ENCODE measurements at places on chromosomes 4 and X. TPM values are rescaled to one million over a fixed set of nuclear protein-coding genes. Genes with fewer than 3 reads are reported as not detected.

- H3K27me3 ChIP-seq, result no peaks in the 10 kb centered on the region
- H3K4me1 ChIP-seq, result no peaks in the 10 kb centered on the region
- H3K36me3 ChIP-seq, result no peaks in the 10 kb centered on the region
- no peak overlapping the region for H3K27ac ChIP-seq
- peak; percentile 42 for DNase-seq
- no peak overlapping the region for H3K4me3 ChIP-seq
Observed at GRCh38 chr4:158282252-158282651, 72.0 kb downstream of the TMEM144 start.

GRCh38 chrX:115539841-115540240, 21.1 kb upstream of the PLS3 start:
- no peaks in the 10 kb centered on the region for H3K27me3 ChIP-seq
- H3K4me1 ChIP-seq, result peaks cover 9% of the 10 kb centered on the region
- H3K27ac ChIP-seq, result no peak overlapping the region
- no peaks in the 10 kb centered on the region for H3K36me3 ChIP-seq
- H3K4me3 ChIP-seq, result no peak overlapping the region
- DNase-seq, result no peak

DNA sequence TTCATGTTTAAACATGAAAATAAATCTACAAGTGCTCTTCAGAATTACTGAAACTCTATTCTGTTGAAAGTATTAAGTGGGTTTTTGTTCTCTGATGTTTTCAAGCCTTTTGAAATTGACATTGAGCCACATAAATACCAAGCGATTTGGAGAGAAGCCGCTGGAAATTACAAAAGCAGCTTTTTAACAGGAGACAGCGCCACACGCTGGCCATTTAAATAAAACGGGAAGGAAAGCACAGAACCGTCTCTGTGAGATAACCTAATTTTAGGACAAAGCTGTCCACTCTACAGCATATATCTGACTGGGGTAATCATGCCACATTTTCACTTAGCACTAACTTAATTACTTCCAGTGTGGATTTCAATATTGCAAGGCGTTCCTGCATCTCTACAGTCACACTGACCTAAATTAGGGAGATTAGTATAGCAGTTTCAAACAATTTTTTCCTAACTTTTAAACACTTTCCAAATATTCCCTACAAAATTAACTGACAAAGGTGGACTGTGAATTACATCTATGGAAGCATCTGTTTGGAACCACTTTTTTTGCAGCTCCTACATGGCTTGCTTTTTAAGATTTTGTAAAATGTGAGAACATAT, 6.8 kb upstream of the ANOS1 start:
- no peak overlapping the region for H3K27ac ChIP-seq
- H3K4me3 ChIP-seq, result no peak overlapping the region
- no peaks in the 10 kb centered on the region for H3K27me3 ChIP-seq
- peak; percentile 74 for DNase-seq

DNA sequence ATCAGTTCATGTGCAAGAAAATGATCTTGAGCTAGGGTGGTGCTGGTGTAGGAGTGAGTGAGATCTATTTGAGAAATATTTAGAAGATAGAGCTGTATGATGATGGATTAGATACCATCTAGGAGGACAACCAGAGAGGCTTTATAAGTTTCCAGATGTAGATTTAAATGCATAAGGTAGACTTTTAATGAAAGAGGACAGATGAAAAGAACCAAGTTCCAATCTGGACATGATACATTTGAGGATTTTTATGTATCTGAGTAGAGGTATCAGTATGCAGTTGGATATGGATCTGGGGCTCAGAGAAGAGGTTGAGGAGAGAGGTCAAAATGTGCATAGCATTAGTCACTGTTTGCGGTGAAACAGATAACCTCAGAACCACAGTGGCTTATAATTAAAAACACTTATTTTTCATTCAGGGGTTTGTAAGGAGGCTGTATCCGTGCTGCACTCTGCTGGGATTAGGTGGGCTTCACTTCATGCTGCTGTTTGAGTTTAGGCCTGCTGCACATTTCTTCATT, 348.7 kb downstream of the BMPR1B start:
- H3K27ac ChIP-seq, result peak overlapping the region; percentile 62
- H3K36me3 ChIP-seq, result no peaks in the 10 kb centered on the region
- H3K27me3 ChIP-seq, result no peaks in the 10 kb centered on the region
- peaks cover 52% of the 10 kb centered on the region for H3K4me1 ChIP-seq

- H3K27ac ChIP-seq, result no peak overlapping the region
- DNase-seq, result no peak
- no peaks in the 10 kb centered on the region for H3K27me3 ChIP-seq
- peaks cover 22% of the 10 kb centered on the region for H3K36me3 ChIP-seq
- no peak overlapping the region for H3K4me3 ChIP-seq
- H3K4me1 ChIP-seq, result peaks cover 6% of the 10 kb centered on the region
Observed at GRCh38 chr4:7759216-7759615, 180.4 kb downstream of the AFAP1 start.

Gene CYLC1
- total RNA-seq, result not detected

DNA sequence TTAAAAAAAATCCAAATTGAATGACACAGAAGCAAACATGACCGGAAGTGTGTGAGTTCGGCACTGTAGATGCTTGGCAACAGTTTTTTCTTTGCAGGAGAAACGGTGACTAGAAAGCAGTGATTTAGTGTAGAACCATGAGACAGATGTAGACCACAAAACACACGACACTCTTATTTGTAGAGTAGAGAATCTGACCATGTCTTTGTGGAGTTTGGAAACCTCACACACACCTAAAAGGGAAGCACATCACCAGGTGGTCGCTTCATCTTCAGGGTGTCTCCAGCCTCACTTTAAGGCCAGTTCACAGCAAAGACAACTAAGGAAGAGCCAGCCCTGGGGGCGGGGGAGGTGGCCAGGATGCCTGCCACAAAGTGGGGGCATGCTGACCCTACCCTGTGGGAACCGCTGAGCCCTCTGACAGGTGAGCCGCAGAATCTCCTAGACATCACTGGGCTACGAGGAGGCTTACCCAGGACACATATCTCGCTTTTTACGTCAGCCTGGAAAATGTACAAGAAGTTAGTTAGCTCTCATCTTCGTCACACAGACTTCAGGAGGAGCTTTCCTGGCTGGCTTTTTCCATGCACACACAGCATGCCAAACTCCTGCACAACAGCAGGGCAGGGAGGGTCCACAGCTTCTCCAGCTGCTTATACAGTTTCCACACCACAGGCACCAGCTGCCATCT, 64.4 kb upstream of the PDLIM3 start:
- no peak for DNase-seq
- H3K4me1 ChIP-seq, result no peaks in the 10 kb centered on the region
- H3K27ac ChIP-seq, result no peak overlapping the region
- no peaks in the 10 kb centered on the region for H3K36me3 ChIP-seq
- H3K4me3 ChIP-seq, result no peak overlapping the region

DNA sequence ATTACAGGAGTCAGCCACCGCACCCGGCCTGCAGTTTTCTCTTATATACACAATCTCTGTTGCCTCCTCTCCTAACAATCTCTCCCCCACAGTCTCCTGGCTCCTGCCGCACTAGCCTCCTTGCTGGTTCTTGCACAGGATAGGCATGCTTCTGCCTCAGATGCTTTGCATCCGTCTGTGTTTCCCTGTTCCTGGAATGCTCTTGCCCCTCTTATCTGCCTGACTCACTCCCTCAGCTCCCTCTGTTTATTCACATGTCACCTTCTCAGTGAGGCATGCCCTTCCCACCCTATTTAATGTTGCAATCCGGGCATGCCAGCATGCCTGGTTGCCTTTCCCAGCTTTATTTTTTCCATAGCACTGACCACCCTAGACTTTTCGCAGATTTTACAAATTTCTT, 161.9 kb downstream of the PHF8 start:
- DNase-seq, result peak; percentile 43
- no peaks in the 10 kb centered on the region for H3K27me3 ChIP-seq
- H3K4me3 ChIP-seq, result no peak overlapping the region
- no peaks in the 10 kb centered on the region for H3K36me3 ChIP-seq
- H3K4me1 ChIP-seq, result no peaks in the 10 kb centered on the region

Gene SLC9B1
- total RNA-seq, result not detected

Gene SLC6A14
- total RNA-seq, result not detected

DNA sequence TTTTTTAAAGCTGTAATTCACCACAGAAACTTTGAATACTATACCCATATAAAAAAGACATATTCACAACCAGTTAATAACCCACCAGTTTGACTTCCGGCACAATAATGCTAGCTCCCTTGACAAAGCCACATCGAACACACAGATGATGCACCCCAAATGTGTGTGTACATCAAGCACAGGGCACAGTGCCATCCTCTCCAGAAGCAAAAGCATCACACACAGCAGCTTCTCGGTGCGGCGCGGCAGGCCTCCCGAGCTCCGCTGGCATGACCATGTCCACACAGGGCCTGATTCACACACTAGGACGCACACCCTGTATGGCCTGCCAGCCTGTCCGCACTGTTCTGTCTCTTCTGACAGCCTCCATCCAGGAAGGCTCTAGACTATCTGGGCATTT, 88.0 kb downstream of the LEF1 start:
- H3K27ac ChIP-seq, result no peak overlapping the region
- H3K4me1 ChIP-seq, result no peaks in the 10 kb centered on the region
- no peaks in the 10 kb centered on the region for H3K36me3 ChIP-seq
- no peak for DNase-seq
- no peak overlapping the region for H3K4me3 ChIP-seq
- H3K27me3 ChIP-seq, result no peaks in the 10 kb centered on the region

Gene PCSK1N
- 177 TPM for total RNA-seq

Data from PC-3 (cell line).